ENCODE measurements at places on chromosomes 4 and X.
A peak's percentile ranks its signal among the peaks of the same experiment; 100 is the strongest.

- no peak for DNase-seq
These were observed 18.5 kb downstream of the GC start for GRCh38 chr4:71765350-71765749.

DNA sequence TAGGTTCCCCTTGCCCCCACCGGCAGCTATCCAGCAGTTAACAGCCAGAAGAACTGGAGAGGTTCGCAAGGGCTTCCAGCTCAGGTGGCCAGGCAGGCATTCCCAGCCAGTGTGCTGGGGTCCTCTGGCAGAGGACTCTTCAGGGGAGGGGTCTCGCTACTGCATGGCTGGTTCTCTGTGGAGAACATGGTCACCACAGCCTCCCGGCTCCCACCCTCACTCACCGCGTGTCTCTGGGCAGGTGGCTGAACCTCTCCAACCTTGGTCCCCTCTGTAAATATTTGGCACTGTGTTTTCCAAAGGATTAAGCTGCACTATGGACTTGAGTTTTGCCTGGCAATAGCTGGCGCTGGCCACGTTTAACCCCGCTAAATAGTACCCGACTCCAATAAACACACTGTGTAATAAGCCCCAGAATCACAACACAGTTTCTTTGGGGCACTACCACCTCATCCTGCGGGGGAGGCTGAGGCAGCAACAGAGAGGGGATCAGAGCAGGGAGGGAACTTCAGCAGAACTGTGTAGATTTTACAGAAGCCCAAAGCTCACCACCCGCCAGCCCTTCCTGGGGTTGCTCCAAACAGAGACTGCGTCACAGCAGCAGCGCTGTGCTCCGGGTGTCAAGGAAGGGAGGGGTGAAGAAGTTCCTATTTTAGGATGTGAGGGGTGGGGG is 15.2 kb downstream of the BCOR start:
- no peak for DNase-seq

DNA sequence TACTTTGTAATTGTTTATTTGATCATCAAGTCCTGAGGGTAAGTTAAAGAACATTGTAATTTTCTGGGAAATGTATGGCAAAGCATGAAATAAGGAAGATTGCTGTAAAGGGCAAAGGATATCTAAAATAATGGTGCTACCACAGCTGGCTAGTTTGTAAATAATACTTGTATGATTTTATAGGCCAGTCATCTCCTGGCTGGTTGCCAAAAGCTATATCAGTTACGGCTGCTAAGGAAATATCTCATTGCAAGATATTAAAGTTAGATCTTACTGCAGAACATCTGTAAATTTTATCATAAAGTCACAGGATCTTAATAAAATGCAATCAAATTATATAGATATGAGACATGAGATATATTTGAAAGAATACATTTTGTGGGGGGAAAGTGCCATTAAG is 150.8 kb upstream of the CXCL13 start:
- DNase-seq = peak; percentile 41

DNA sequence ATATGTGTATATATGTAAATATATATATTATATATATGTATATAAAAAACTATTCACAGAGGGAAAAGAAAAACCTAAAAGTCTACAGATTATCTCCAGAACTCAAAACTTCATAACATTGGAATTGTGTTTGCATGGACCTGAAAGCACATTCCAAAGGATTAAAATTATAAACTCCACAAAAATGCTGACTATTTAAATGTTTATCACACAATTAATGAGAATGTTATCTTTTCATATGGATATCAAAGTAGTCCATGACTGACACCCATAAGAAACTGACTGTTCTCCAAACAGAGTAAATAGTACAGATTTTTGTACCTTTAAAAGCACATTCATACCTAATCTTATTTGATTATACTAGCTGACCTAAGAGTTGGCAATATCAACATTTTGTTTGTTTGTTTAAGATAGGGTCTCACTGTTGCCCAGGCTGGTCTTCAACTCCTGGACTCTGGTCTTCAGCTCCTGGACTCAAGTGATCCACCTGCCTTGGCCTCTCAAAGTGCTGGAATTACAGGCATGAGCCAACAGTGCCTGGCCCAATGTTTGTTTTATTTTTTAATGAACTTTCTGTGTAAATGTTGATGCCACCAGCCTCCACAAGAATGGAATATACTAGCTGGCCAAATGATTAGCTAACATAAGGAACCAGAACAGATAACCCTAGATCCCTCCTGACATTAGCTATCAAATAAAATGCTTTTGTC is 50.0 kb downstream of the SLC39A8 start:
- DNase-seq = no peak

DNA sequence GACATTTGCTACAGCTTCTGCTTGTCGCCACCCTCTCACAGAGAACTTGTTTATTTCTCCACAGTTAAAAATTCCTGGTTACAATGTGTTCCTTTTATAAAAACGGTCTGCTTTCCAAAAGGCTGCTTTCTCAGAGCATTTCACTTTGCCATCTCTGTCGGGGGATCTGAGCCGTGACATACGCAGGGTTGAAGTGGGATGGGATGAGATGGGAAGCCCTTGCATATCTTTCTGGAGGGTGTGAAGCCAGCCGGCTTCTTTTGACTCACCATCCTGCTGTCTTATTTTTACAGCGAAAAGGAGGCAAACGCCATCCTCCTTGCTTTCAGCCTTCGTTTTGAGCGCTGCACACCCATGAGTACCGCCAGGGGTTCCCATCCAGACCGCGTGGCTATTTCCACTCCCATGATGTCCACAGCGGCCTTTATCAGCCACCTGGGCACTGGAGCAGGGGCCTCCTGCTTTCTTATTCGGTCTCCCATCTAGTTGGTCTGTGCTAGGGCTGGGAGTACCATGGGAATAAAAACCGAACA is 99.8 kb upstream of the GATB start:
- no peak for DNase-seq

- DNase-seq = no peak
These were observed 775.6 kb downstream of the STIM2 start for GRCh38 chr4:27635936-27636913.

DNA sequence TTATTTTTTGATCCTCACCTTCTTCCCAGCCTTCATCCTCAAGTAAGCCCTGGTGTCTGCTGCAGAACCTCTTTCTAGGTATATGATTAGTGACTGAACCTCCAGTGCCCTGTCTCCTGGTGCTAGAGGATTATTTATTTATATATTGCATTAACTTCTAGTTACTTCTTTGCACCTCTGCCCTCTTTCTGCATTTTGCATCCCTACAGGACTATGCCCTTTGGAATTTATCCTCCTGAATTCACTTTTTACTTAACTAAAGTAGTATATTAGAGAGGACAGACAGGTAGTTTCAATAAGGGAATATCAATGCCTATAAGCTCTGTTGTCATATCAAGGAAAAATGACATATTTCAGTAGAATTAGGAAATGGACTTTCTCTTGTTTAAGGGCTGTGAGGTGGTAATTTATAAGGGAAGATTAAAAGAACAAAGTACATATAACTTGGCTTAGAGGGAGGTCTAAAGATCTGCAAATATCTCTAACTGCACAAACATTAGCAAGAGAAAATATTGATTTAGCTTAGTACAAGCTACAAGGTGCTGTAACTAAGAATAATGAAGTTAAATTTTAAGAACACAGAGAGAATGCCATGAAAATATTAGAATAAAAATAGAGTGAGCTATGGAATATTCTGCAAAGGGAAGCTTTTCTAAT is 181.7 kb downstream of the TEX13A start:
- DNase-seq = no peak

DNA sequence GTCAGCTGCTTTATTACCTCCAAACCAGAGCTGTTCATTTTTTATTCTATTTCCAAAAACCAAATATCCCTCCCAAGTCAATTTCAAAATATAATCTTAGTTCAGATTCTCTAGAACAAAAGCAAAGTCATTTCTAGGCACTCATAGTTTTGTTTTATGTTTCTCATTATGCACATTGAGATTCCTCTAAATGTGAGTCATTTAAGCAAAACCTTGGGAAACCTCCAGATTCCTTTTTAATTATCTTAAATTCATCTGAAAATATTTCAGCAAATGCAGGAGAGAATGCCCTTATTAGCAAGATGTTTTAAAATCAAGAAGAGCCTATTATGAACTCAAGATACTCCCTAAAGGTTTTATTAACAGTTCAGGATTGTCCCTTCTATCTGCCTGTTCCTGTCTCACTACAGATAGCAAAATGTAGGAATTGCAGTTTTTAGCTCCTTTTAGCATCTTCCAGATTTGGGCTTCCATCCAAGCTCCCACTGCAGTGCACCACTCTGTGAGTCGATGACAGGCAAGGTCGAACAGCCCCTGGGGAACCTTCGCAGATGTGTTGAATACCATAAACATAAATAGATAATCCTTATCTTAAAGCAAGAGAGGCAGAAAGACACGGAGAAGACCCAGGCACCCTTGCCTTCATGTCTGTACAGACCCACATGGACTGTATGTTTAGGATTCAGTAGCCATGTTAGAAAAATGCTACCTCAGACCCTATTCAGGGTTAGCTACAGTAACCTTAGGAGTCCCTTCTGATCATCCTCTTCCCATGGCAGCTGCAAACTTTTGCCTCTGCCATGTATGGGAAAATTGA is 11.3 kb upstream of the SLC9A7 start:
- DNase-seq = peak; percentile 6

DNA sequence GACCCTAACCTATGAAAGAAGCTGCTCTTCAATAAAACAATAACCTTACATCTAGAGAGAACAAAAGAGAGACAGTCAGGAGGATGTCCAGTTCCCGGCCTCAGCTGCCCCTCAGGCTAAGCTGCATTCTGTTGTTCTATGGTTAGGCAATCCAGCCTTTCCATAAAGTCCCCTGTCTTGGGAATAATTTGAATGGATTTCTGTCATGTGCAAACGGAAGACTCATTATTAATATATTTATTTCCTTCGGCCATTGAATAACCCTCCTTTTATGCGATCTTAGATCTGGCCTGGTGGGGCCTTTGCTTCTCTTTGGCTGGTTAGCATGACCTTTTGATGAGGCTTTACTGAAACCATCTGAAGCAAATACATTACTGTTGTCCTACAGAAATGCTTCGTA is 80.1 kb downstream of the ANKRD50 start:
- DNase-seq = no peak

GRCh38 chrX:71111921-71112431 is 599 bp upstream of the IL2RG start:
- no peak for DNase-seq

GRCh38 chr4:113469926-113470325 is 291.6 kb downstream of the CAMK2D start:
- DNase-seq = no peak

- DNase-seq = no peak
These were observed 8.2 kb downstream of the DCAF8L2 start for GRCh38 chrX:27598312-27598711.

GRCh38 chr4:164943192-164943591 is 34.3 kb downstream of the TRIM61 start:
- no peak for DNase-seq

DNA sequence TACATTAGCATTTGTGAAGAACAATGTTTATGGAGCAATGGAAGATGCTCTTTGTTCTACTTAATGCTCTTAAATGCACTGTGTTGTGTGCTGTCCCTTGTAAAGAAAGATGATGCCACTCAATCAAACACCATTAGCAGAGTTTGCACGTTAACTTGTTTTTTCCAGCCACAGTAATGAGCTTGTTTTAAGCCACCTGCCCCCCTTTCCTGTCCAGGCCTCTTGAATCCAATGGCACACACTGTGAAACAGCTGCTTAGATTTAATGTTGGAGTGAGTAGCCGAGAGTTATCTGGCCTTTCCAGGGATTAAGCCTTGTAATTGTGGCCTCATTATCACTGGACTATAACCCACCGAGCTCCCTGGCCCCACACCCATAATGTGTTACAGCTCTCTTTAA is 86.0 kb downstream of the PAK3 start:
- no peak for DNase-seq

DNA sequence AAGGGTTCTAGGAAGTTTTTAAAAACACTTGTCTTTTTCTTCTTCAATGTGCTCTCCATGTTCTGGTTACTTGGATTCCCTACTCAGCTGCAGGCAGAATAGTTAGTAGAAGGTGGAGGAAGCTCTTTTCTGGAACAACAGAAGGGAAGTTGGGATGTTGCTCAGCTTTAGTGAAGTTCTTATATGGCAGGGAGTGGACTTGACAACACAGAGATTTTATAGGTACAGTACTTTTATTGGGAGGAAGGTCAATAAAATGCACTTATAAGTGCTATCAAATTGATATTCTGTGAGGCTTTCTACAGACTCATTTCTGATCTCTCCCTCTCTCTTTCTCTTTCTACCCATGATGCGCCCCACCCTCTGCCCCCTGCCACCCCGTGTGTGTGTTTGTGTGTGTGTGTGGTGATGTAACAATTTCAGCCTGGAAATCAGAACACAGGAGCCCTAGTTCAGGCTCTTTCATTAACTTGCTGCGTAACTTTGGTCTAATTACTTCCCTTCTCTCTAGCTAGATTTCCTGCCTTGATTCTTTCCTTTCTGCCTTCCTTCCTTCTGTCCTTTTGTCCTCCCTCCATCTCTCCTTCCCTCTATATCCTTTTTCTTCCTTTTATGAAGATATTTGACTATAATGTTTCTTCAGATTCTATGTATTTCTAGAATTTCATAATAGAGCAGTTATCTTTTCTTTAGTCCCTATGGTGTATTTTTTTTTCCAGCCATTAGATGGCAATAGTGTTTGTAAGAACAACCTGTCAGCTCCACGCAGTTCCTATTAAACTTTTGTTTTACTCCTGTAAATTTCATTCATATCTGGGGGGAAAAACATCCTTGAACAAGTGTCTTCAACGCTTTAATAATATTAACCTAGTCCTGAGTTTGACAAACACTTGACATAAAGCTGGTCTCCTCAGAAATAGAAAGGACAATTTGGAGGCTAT is 37.1 kb downstream of the HEPH start:
- DNase-seq = peak; percentile 9

GRCh38 chrX:22699581-22700091 is 300.1 kb upstream of the DDX53 start:
- peak; percentile 84 for DNase-seq

- DNase-seq = no peak
These were observed 23.3 kb upstream of the BCOR start for GRCh38 chrX:40120838-40121580.

DNA sequence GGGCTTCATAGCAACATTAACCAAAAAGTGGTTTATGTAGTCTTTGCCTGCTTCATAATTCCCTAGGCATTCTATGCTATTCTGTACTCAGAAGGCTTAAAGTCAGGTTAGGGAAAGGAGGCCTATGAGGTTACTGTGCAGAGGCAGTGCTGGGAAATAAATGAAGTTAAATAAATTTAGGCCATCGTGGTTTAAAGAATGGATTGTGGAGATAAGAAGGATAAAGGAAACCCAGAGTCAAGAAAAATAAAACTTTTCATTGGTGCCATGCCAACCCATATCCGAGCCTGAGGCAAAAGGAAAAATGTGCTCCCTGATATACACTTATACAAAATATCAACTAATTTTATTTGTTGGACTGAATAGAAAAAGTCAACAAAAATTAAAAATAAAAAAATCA is 70.2 kb downstream of the AR start:
- DNase-seq = peak; percentile 49

GRCh38 chr4:56388306-56388705 is 1.0 kb upstream of the AASDH start:
- no peak for DNase-seq

GRCh38 chr4:113586072-113586471 is 175.5 kb downstream of the CAMK2D start:
- no peak for DNase-seq

- no peak for DNase-seq
These were observed 623.8 kb upstream of the LCORL start for GRCh38 chr4:18645351-18645750.

Data from lung microvascular endothelial cell (primary cell).